ENCODE measurements at places on chromosomes 5 and 9.

- DNase-seq = no peak
Measured at GRCh38 chr9:99354104-99354503, 132.0 kb downstream of the SEC61B start.

DNA sequence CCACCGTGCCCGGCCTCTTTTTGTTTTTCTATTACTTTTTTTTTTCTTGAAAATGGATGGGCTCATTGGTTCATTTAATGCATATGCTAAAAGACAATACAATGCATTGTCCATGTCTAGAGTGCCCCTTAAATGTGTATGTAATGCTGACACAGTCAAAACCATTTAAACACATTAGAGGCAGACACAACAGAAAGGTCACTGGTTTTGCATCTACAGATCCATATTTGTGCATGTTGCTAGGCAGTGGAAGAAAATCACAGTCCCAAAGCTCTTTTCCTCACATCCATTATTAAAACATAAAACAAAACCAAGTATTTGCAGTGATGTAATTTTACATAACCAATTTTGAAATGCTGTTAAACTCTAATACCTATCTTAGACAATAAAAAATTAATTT, 389.0 kb downstream of the TAF11L14 start:
- no peak for DNase-seq

DNA sequence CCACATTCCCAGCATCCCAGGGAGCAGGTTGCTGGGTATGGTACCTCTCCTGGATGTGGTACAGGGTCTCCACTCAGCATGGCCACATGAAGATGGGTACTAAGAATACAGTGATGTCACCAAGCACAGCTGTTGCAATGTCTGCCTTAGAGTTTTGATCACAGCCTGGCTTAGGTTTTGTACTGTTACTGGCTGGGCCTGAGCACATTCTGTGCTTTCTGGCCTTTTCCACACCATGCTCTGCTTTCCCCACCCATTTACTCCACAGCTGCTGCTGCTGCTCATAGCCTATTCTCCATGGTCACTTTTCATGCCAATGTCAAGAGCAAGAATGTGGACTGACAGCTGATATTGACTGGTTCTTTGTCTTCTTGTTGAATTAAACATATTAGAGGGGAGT, 481.9 kb downstream of the ARHGEF28 start:
- DNase-seq = no peak

DNA sequence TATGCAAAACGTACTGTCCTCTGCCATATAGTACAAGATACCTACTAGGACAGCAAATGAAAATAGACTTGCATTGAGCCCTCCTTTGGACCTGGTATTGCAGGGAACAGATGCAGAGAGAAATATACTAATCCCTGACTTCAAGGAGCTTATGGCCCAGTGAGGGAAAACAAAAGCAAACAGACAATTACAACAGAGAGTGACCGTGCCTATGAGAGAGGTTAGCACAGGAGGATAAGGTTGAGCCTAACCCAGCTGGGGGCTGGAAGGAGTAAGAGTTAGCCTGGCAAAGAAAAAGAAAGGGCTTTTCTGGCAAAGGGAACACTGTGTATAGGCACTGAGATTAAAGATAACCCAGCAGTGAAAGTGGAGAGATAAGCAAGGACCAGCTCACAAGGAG, 5.5 kb downstream of the CDC26 start:
- no peak for DNase-seq

Data from neural progenitor cell (in vitro differentiated cells).